ENCODE measurements at places on chromosomes 3 and 15. TPM values are rescaled to one million over a fixed set of nuclear protein-coding genes. Genes with fewer than 3 reads are reported as not detected.

The OXTR gene
- total RNA-seq: 7.6 TPM

The EFCC1 gene
- not detected for total RNA-seq

The IL17RE gene
- 3.9 TPM for total RNA-seq

The AQP9 gene
- total RNA-seq: not detected

The RSL24D1 gene
- 92.6 TPM for total RNA-seq

The ANKDD1A gene
- total RNA-seq: 2.7 TPM

The CCR8 gene
- not detected for total RNA-seq

The CA12 gene
- 18.7 TPM for total RNA-seq

The RASL12 gene
- 8.5 TPM for total RNA-seq

The NDUFB4 gene
- total RNA-seq: 106 TPM

The CAPN3 gene
- total RNA-seq: 0.50 TPM

The NTRK3 gene
- not detected for total RNA-seq

The AKAP13 gene
- 19.2 TPM for total RNA-seq

The LNP1 gene
- total RNA-seq: 3.2 TPM

The CNTN3 gene
- total RNA-seq: 0.84 TPM

The ARL14 gene
- total RNA-seq: not detected

The CPEB1 gene
- 2.4 TPM for total RNA-seq

The NAALADL2 gene
- 1.0 TPM for total RNA-seq

The ALS2CL gene
- 0.17 TPM for total RNA-seq

The CHRNA5 gene
- total RNA-seq: 1.0 TPM

The ZBBX gene
- total RNA-seq: not detected

The SEC61A1 gene
- 265 TPM for total RNA-seq

The A4GNT gene
- not detected for total RNA-seq

The SPINT1 gene
- 2.5 TPM for total RNA-seq

The CASR gene
- total RNA-seq: not detected

The TNNC1 gene
- total RNA-seq: not detected

The PDCD10 gene
- 46.2 TPM for total RNA-seq

The CHRD gene
- 0.30 TPM for total RNA-seq

The CYP19A1 gene
- not detected for total RNA-seq

The TMEM207 gene
- not detected for total RNA-seq

The CADM2 gene
- 0.15 TPM for total RNA-seq

The SLITRK3 gene
- not detected for total RNA-seq

The ZNF385D gene
- 1.3 TPM for total RNA-seq
